ENCODE measurements at places on chromosomes 7 and 10.

- no peak for DNase-seq
Observed at GRCh38 chr7:127794551-127794950, 142.6 kb downstream of the SND1 start.

DNA sequence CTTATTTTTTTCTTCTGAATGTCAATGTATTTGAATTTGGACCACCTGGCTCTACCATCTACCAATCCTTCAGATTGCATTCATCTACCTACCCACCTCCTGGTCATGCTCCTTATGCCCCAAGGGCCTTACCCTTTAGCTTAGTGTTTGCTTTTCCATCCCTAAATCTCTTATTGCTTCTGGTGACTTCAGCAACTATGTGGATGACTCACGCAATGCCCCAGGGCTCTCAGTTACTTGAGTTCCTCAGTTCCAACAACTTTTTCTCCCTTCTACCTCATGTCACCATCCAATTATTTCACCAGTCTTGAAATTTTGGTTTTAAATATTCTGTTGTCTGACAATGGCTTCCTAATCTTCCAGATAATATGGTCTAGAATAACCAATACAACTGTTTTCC, 118.9 kb downstream of the CFAP58 start:
- DNase-seq: no peak

DNA sequence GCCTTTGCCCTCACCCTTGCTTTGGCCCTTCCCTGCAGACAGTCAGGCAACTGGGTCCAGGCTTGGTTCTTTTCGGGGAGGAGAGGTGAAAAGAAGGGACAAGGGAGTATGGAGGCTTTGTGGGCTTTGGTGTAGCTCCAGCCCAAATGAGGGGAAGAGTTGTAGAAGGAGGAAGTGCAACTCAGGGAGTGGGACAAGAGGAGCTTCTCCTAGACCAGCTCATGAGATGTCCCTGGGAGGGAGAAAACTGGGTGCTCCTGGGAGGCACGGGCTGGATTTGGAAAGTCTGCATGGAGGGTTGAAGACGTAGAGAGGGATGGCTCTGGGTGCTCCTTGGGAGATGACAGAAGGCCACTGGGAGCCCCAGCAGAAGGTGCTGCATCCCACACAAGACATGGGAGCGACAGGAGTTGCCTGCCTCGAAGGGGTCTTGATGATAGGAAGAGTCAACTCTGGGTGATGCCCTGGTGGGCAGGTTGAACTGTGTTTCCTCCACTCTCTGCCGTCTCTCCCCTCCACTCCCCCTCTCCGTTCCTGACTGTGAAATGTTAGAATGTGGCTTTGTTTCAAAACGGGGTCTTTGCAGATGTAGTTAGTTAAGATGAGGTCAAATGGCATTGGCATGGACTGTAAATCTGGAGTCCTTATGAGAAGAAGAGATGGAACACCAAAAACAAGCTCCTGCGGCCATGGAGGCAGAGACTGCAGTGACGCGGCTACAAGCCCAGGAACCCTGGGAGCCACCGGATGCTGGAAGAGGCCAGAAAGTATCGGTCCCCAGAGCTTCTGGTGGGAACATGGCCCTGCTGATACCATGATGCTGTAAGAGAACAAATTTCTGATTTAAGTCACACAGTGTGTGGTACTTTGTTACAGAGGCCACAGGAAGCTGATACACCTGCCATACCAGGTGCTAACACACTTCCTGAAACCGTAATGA, 298.5 kb downstream of the GLRX3 start:
- no peak for DNase-seq

GRCh38 chr7:38568497-38568896, 62.7 kb downstream of the AMPH start:
- no peak for DNase-seq

GRCh38 chr7:149598721-149599308, 101.2 kb upstream of the ZNF746 start:
- DNase-seq: no peak

- no peak for DNase-seq
Observed at GRCh38 chr7:112930787-112931186, 140.6 kb upstream of the TMEM168 start.

DNA sequence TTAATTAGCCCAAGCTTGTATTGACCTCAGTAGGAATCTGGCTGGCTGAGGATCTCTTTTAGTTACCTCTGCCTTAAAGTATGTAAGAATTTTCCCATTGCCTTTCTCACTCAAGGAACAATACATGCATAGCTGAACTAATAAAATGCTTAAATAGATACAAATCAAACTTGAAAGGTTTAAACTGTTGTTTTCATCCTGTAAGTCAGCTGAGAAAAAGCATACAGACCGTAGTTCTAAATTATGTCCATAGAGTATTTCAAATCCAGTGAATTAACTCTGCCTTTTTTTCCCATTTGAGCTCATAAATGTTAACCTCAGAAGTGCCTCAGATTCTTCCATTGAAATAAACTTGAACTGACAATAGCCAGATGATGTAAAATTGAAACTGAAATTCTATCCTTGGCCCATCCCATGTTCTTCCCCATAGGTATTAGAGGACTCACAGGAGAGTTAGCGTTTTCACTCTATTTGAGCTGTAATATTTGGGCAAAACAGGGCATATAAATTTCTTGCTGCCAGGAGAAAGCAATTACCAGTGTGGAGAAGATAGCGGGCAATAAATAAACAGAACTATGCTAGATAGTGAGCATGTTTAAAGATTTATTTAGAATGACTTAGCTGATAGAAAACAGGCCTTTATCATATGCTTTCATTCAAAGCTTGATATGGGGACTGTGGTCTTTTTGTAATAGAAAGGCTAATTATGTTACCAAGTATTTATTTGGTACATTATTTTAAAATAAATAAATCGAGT, 163.7 kb downstream of the WNT2 start:
- no peak for DNase-seq

GRCh38 chr7:80135309-80136104, 876 bp downstream of the GNAI1 start:
- DNase-seq: peak; percentile 41

DNA sequence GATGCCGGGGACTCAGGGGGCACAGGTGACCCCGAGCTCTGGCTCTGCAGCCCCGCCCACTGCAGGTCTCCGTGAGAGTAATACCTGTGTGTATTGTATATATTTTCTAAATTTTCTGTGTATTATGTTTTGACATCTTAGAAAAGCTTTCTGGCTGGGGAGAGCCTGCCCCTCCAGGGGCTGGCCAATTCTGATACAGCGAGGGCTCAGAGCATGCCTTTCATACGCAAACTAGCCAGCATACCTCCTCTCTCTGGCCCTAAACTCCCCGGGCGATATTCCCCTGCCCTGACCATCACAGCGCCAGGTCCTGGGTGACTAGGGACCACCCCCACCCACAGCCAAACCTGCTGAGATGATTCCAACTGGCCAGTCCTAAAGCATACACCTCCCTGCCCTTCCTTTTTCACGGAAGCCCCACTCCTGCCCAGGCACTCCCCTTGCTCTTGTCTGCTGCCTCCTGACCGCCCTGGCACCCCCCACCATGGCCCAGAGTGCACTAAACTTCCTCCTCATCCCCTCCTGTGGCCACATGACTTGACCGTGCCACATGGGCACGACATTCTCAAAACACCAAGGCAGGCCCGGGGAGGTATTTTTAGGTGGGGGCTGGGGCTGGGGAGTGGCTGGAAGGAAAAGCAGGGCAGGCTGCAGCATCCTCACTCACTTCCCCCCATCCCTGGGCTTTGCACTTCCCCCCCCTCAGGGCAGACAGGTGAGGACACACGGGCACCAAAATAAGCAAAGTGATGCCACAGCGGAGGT, 61.5 kb downstream of the INSIG1 start:
- DNase-seq: no peak
